T-helper 2 cell (primary cell): ENCODE measurements at places on chromosomes 6 and 20.
A peak's percentile ranks its signal among the peaks of the same experiment; 100 is the strongest.

DNA sequence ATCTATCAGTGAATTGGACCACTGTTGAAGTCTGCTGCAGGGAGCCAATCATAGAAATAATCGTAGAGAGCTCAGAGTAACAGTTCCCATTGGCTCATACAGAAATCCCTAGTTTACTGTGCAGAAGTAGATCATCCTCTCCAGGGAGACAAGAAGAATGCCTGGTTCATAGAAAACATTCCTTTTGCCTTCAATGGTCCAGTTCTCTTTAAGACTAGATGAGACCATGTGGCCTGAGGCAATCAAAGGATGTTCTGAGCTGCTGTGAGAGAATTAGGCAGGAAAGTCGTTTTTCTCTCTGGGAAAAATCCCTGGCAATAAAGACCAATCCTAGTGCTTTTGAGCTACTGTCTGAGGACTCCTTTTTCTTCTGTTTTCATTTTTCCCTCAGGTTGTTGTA is 208.4 kb downstream of the CENPW start:
- DNase-seq, result no peak

DNA sequence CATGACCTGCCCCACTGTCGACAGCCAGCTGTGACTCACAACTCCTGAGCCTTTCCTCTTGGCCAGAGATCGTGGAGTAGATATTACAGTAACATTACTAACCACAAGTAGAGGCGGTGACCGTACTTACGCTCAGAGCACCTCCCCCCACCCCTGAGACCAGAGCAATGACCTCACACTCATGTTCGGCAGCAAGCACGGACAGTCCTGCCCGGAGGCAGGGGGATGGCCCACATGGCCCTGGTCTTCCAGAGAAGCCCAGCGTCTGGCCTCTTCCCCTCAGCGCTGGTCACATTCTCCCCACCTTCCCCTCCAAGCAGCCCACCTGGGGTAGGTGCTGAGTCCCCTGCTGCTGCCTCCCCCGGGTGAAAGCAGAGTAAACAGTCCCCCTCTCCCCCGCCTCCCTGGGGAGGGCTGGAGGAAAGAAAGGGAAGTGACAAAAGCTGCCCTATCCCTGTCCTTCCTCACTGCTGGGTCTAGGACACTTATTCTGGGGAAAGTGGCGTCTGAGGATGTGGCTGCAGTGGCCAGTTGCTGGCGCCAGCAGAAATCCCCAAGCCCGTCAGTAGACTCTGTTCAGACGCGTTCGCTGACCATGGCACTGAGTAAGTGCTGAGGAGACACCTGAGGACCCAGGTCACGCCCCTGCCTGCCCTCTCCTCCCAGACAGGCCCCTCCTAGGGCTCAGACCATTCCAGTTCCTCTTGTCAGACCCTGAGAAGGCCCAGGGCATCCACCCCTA is 68.5 kb downstream of the MRPL14 start:
- DNase-seq, result peak; percentile 41

- DNase-seq, result no peak
Observed at GRCh38 chr6:225121-225721, 67.1 kb upstream of the DUSP22 start.

- DNase-seq, result no peak
Observed at GRCh38 chr6:152136449-152136825, 329.0 kb downstream of the ESR1 start.

DNA sequence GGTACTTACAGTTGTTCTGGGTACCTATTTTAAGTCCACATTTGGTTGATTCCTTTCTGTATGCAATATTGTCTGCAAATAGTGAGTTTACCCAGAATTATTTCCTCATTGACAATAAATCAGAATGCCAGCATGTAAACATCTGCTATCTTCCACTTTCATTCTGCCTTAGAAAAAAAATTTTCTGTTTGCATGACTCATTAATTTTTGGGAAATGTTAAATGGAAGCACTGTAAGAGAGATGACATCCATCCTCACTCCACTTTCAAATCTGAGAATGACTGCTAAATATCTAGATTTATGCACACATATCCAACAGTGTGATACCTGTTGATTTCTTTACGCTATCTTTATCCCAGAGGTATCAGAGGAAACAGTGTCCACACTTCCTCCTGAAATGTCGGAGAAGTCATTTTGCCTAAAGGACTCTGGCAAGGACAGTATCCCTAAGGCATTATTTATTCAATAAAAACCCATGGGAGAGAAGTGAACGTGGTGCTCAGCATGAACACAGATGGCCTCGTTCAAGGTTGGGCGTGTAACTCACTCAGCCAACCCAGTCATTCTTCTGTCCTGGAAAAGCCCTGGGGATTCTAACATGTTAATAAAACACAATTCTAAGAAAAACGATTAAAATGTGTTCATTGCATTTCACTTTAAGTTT is 780.9 kb downstream of the QKI start:
- DNase-seq, result no peak
